Stimulated activated CD4-positive, alpha-beta T cell treated with anti-CD3 and anti-CD28 coated beads, Interleukin-15, amount 100 ng/mL, for 1 hour (primary cell): ENCODE measurements at places on chromosomes 4 and X.

DNA sequence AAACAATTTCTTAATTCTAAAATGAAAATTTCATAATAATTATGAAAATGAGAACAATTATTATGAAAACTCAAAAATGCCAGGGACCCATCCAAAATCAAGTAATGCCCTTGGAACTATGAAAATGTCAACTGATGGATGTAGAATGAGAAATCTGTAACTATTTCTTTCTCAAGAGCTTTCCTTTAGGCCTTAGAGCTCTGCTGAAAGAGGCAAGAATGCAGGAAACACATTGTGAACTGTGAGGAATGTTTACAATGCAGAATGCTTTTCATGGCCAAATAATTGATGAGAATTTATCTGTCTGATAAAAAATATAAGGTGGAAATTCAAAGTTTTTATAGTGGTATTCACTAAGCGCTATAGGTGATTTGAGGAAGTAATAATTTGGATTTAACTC is 207.1 kb upstream of the PCDH18 start:
- no peak for DNase-seq

DNA sequence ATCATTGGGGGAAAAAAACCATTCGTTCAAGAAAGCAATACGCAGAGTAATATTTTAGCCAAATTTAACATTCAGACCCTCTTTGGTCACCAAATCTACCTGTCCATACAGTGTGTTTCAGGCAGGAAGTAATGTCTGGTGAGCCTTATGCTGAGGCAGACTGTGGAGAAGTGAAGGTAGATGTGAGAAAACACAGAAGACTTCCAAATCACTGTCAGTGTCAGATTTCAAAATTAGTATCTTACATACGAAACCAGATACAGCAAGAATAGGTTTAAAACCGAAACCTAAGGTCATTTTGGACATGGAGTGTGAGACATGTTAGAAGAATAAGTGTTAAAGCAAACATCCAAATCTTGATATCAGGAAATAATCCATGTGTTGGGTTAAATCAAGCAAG is 664.5 kb upstream of the HTR2C start:
- no peak for DNase-seq

DNA sequence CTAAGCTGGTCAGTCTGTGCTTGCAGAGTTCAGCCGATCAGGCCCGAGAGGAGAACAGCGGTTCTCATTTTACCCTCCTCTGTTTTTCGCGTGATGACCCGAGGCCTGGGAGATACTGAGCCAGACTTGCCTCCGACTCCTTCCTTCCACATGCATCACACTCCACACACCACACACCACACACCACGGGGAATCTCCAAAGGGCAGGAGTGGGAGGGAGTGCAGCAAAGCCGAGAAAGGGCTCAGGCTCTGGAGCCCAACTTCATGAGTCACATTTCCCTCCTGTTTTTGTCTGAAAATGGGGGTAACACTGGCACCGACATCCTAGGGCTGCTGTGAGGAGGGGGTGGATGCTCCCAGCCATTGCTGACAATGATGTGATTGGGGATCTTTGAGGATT is 38.9 kb downstream of the TKTL1 start:
- no peak for DNase-seq

DNA sequence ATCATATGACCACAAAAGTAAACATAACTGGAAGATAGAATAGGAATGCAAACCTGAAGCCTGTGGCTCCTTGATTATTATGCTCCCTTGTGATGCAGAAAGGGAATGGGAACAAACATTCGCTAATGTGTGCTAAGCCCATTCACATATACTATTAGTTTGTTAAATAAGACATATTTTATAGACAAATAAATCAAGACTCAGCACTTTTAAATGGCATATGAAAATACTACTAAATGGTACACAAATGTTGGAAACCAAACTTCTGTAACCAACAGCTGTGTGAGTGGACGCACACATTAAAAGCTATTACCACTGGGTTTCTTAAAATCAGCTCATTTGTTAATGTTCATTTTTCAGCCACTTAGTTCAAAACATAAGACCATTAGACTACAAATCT is 96.0 kb downstream of the CBR4 start:
- no peak for DNase-seq

DNA sequence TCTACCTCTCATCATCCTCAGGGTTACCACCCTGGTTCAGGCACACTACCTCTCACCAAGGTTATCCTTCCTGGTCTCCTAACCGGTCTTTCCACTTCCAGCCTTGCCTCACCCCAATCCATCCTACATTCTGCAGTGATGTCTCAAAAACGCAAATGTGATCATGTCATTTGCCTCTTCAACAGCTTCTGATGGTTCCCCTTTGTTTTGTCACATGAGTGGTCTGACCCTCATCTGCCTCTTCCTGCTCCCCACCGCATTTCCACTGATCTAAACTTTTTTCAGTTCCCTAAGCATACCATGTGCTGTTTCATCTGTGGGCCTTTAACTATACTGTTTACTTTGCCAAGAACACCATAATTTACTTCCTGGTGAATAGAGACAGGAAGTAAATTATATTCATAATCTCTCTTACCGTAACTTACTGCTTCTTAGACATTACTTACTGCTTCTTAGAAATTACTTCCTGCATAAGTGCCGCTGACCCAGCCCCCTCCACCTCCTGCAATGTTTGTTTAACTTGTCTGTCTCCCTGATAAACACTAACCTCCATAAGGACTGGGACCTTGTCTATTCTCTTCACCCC is 27.1 kb upstream of the NSUN7 start:
- no peak for DNase-seq

- DNase-seq, result no peak
Observed at GRCh38 chr4:85772470-85772869, 297.5 kb downstream of the ARHGAP24 start.

DNA sequence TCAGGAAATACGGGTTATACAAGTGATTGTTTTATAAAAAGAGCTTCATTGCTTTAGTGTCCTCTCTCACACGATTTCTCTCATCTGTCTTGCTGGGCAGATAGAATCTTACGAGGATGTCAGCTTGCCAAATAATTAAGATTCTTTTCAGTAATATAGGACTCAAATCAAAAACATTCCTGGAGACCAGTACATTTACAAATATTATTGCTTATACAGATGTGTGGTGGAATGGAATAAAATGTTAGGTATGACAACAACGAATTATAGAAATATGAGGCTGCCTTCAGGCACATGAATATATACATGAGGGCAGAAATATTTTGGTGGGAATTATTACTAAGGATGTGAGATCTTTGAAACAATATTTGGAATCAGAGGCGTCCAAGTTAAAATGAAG is 88.9 kb downstream of the GC start:
- DNase-seq, result no peak

DNA sequence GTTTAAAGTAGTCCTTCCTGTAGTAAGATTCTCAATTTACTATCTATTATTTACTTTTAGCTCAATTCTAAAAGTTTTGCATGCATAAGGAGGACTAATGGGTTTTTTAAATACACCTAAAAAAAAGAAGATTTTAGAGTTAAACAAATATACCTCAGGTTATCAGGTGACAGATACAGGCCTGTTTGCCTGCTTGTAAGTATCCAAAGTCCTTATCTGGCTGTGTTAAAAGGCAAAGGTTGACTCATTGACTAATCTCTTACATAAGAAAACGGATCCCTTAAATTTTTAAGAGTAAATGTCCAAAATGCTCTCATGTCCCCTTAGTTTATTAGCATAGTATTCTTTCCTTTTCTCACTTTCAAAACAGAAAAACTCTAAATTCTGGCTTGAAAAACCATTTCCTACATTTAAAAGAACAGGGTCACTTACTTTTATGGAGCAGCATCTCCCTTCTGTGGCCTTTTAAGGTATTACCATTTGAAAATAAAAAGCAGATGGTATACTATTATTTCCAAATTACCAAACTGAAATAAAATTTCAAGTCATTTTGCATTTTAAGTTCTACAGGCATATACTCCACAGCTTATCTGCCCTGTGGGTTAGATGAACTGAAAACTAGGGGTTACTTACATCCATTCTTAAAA is 4.5 kb downstream of the CBR4 start:
- DNase-seq, result no peak

DNA sequence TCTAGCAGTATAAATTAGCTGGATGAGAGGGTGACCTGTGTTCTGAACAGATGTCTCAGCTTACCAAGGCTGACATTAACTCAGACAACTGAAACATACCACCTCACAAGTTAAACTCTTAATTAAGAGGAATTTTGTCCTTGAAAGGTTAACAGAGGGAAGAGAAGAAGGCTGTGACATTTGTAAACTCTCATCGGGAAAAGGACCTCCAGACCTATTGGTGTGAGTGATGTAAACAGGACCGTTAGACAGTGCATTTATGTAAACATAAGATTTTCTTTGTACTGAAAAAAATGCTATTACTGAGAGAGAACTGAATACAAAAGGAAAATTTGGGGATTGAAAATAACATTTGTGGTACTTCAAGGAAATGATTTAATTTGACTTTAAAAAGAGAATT is 308.4 kb upstream of the DIAPH2 start:
- no peak for DNase-seq

DNA sequence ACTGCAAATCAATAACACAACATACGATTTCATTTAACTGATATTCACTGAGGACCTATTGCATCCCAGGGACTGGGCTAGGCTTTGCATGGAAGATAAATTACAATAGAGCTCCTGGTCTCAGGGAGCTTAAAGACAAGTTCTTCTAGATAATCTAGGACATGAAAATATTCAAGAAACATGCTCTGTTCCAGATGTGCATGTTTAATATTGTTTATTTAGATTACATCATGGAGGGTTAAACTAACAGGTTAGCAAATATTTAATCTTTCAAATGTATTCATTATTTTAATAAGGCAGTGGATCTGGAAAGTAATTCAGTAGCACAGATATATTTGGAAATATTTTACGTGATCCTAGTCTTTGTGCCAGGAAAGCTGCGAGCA is 2430.3 kb downstream of the PCDH7 start:
- DNase-seq, result no peak

GRCh38 chr4:17515445-17516407 is 761 bp downstream of the CLRN2 start:
- DNase-seq, result no peak

- DNase-seq, result no peak
Observed at GRCh38 chrX:44997888-44998287, 124.9 kb downstream of the KDM6A start.

DNA sequence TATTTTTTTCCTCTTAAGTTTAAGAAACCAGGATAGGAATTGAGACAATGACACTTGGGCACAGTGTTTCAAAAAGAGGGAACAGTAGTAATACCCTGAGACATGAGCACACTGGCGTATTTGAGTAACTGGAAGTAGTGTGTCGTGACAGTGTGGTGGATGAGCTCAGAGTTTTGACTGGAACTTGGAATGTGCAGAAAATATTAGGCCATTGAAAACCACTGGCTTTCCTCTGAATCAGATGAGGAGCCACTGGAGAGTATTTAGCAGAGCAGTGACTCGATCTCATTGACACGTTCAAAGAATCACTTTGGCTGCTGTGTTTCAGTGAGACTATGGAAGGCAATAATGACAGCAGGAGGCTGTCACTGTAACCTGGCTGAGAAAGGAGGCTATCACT is 1531.2 kb downstream of the STIM2 start:
- DNase-seq, result no peak

DNA sequence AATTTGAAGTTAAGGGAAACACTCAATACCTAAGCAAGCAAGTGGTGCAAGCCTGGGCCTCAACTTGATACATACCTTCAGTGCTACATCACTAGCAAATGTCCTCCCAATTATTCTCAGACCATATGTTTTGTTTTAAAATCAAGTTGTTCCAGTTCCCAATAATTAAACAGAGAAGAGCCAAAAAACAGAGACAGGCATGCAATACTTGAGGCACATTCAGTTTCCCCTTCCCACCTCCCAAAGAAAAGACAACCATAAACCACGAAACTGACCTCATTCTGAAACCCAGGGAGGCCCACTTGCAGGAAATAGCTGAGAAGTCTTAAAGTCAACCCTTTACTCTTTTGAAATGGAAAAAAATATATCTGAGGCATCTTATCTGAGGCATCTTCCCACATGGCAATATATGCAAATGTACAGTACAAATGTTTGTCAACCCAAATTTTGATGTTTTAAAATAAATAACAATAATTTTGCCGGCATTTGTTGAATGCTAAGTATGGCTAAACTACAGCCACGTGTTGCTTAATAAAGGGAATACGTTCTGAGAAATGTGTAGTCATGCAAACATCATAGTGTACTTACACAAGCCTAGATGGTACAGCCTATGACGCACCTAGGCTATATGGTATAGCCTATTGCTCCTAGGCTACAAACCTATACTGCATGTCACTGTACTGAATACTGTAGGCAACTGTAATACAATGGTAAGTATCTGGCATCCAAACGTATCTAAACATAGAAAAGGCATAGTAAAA is 147.5 kb downstream of the TSPAN5 start:
- DNase-seq, result no peak

GRCh38 chrX:28349888-28350287 is 237.4 kb upstream of the IL1RAPL1 start:
- DNase-seq, result no peak

- no peak for DNase-seq
Observed at GRCh38 chrX:148929686-148930085, 429.3 kb downstream of the AFF2 start.

- no peak for DNase-seq
Observed at GRCh38 chr4:71553605-71554004, 214.8 kb downstream of the SLC4A4 start.

DNA sequence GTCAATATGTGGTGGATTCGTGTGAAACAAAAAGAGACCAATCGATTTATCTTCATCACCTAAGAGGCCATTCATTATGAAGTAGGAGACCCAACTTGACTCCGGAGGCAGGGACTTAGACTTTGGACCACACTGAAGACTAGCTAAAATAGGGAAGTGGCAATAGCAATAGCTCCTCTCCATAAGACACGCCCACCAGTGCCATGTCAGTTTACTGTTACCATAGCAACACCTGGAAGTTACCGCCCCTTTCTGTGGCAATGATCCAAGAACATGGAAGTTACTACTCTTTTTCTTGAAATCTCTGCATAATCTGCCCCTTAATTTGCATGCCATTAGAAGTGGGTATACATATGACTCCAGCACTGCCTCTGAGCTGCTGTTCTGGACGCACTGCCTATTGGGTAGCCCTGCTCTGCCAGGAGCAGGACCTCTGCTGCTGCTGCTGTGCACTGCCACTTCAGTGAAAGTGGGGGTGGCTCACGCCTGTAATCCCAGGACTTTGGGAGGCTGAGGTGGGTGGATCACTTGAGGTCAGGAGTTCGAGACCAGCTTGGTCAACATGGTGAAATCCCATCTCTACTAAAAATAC is 163.2 kb downstream of the PRKX start:
- no peak for DNase-seq

DNA sequence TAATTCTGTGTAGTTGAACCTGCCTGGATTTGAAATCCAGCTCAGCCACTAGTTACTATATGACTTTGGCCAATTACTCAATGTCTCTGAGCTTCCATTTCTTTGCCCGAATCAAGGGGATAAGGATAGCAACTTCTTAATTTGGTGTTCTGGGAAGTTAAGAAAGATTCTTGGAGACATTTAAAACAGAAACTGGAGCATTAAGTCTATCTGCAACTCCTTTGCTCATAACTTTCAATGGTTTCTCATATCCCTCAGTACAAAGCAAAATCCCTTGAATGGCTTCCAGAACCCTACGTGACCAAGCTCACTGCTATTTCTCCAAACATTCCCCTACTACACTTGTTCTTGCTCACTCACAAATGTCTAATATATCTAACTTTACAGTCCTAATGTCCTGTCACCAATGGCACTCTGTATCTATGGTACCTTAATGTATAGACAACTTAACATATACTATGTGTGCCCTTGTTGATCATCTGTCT is 849.1 kb upstream of the SLIT2 start:
- no peak for DNase-seq

GRCh38 chrX:84737471-84737871 is 235.2 kb upstream of the HDX start:
- no peak for DNase-seq
